Stimulated activated CD4-positive, alpha-beta T cell treated with anti-CD3 and anti-CD28 coated beads, Interleukin-15, amount 100 ng/mL, for 24 hours (primary cell): ENCODE measurements at places on chromosomes 3 and 15.
A peak's percentile ranks its signal among the peaks of the same experiment; 100 is the strongest.

DNA sequence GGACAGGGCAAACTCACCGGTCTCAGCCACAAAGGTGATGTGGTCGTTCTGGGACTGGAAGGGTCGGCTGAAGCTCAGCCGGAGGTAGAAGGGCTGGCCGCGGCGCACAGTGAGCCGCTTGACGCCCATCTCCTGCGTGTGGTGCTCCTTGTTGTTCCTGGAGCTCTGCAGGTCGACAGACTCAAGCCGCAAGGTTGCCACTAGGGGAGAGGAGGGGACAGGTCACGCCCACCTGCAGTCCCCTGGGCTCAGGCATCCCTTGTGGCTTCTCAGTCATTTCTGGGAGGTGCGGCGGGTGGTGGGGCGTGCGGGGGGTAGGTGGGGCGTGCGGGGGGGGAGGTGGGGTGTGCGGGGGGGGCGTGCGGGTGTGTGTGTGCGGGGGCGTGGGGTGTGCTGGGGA lies 26.7 kb upstream of the TGM5 start:
- peak; percentile 17 for DNase-seq

DNA sequence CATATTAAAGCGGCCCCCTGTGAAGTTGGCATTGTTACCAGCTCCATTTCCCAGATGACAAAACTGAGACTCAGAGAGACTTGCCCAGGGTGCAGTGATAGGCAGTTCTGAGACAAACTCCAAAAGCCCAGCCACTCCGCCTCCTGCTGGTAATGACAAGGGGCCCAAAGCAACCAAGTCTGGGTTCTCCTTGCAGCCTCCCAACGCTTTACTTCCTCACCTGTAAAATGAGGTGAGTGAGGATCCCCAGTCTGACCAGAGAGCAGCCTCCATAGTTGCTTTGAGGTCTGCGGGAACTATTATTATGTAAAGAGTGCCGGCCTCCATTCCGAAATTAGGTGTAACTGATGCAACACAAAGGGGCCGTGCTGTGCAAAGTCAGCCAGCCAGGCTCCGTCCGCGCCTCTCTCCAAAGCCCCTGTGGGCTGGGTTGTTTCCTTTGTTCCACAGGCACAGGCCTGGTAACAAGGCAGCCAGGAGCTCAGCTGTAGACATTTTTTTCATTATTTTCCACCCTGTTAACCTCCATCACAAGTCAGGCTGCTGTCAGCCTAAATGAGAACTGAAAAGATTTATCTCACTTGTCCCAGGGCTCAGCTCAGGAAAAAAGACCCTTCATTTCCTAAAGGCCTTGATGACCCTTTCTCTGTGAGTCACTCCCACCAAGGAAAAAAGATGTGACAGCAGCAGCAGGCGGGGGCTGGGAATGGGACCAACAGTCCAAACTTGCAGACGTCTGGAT lies 139.1 kb upstream of the RAD18 start:
- no peak for DNase-seq

GRCh38 chr3:164524201-164524600 lies 554.1 kb downstream of the SI start:
- DNase-seq: no peak

DNA sequence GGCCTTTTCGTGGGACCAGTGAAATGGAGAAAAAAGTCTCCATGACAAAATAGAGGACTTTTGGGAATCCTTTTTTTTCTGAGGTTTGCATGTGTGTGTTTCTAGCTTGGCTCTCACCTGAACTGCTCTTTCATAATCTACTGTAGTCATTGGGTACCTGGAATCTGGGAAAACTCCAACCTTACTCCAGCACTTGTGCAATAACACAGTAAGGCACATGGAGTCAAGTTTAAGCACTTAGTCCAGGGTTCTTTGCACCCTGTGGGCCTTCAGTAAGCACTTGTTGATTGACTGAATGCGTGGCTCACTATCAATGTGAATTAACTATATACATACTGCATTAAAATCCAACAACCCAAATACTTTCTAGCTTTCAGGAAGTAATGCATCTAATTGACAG lies 299.5 kb downstream of the ZBTB20 start:
- DNase-seq: no peak

DNA sequence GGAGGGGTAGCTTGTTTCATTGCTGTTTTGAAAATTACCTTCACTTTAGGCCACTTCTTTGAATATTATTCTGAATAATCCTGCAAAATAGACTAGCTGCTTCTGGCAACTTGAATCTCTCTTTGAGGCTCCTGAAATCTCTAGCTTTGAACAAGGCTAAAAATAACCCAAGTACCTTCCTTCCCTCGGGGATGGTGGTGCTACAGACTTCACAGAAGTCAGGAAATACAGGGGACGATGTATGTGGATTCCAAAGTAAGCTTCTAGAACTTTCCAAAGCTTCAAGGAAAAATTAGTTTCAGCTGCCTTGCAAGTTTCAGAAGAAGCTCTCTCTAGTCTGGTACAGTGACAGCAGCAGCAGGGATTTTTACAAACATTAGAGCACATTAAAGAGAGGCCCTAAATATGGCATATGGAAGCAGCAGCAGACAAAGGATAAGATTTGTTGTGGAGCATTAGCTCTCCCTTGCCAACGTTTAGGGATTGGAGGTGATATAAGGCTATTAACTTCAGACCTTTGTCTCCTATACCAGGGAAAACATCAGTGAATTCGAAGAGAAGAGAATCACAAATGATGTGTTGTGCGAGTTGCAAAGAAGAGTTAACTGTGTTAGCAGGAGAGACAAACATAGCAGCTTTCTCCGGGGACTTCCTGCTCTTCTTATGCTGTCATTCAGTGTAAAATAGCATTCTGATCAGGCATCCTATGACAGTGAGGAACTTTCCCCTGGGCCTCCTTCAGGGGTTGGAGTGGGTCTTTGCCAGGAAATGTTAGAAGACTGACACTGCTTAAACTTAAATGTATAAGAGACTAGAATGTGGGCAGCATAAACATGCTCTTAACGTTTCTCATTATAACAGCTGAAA lies 783.0 kb upstream of the ARPP21 start:
- DNase-seq: no peak

DNA sequence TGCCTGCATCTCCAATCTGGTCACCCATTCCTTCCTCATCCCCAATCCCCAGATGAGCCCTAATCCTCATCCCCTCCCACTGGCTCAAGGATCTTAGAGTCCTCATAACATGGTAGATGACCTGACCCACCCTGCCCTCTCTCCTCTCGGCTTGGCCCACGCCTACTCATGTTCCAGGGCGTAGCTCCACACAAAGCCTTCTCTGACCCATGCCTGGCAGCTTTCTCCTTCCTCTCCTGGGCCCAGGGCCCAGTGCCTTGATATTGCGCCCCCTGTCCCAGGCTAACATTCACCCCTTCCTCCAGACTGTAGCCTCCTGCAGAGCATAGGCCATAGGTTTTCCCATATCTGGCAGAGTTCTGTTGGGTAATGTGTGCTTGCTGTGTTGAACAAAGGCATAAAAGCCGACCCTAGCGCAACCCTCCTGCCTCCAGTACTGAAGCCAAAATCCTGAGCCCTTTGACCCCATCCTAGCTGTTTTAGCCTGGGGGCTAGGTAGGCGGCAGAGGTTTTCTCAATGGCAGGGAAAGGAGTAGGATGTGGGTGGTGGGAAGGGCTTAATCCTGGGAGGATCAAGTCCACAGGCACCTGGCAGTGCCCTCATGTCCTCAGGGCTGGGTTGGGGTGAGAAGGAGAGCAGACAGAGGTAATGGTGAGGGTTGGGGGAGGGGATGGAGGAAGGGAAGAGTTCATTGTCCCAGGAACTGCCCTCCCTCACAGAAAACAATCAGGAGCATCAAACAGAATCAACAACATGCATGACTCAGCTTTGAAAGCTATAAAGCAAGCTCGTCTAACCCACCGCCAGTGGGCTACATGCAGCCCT lies 35.5 kb downstream of the MESD start:
- no peak for DNase-seq

- DNase-seq: no peak
Observed at GRCh38 chr3:193942516-193943055, 193.4 kb upstream of the HES1 start.

GRCh38 chr3:89049119-89049518 lies 58.3 kb upstream of the EPHA3 start:
- DNase-seq: no peak

DNA sequence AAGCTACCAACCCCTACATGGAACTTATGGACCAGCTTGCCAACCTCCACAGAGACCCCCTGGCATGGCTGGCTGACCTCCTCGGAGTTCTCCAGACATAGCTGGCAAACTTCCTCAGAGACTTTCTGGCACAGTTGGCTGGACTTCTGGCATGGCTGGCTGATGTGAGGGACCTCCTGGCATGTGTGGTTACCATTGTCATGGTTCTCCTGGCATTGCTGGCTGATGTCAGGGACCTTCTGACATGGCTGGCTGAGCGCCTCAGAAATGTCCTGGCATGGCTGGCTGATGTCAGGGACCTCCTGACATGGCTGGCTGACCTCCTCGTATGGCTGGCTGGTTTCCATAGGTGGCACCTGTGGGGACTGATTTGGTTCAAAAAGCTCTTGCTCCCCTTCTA lies 17.5 kb downstream of the MAP1A start:
- DNase-seq: no peak

DNA sequence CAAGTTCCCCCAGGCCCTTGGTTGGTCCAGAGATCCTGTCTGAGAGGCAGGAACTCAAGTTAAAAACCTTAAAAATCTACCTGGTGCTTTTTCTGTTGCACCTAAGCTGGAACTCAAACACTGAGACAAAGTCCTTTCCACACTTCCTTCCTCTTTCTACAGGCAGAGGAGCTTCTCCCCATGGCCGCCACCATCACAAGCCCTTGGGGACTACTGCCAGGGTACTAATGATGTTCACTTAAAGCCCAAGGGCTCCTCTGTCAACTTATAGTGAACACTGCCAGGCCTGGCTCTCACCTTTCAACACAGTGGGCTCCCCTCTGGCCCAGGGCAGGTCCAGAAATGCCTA lies 26.0 kb downstream of the TM4SF18 start:
- no peak for DNase-seq

DNA sequence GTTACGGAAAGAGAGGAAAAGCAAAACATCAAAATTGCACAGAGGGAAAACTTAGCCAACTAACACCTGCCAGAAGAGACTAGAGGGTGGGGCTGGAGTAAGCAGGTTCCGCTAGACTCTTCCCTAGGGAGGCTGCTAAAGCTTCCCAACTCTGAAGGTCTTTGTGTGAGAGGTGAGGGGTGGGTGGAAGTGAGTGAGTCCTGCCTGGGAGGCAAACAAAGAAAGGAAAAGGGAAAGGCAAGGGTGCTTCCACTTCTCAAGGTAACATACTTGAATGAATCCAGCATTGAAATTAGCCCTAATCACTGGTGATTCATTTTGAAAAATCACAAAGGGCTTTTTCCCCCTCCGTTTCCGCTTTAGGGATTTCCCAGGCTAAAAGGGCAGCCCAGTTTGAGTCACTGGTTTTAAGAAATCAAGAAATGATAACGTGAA lies 220.5 kb upstream of the ADAMTS9 start:
- no peak for DNase-seq

DNA sequence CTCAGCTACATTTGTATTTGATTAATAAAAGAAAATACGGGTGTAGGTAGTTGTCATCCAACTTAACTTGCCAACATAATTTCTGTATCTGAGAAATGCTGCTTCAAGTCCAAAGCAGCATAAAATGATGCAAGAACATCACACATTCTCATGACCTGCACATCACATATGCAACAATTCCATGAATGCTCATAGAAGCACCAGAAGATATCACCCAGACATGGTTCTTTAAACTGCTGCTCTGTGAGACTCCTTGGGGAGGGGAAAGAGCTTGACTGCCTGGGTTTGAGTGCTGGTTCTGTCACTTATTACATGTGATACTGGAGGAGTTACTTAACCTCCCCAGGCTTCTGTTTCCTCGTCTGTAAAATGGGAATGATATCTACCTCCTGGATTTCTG lies 39.4 kb downstream of the CHST14 start:
- no peak for DNase-seq

- no peak for DNase-seq
Observed at GRCh38 chr3:13417166-13417947, 2.8 kb downstream of the NUP210 start.

DNA sequence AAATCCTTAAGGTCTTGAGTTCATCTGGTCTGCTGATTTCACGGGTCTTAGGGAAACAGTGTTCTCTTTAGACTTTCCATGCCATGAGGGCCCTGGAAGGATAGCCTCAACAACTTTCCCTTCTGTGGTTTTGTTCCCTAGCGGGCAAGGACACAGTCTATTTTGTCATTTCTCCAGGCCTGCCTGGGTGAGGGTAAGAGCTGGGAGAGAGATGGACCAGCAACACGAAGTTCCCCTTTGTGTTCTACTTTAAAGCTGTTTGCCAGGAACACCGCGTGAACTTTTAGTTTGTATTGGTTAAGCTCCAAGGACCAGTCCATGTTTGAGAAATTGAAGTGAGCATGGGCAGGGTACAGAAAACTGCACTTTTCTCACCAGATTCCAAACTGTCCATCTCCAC lies 20.9 kb downstream of the ST3GAL6 start:
- DNase-seq: no peak

- peak; percentile 76 for DNase-seq
Observed at GRCh38 chr3:48661501-48662144, 1.1 kb downstream of the CELSR3 start.

GRCh38 chr3:167451282-167451681 lies 22.6 kb downstream of the SERPINI2 start:
- no peak for DNase-seq

- no peak for DNase-seq
Observed at GRCh38 chr3:134311265-134311664, 60.6 kb upstream of the RYK start.
